ENCODE measurements at places on chromosomes 1 and 21. TPM values are rescaled to one million over a fixed set of nuclear protein-coding genes. Genes with fewer than 3 reads are reported as not detected.

DNA sequence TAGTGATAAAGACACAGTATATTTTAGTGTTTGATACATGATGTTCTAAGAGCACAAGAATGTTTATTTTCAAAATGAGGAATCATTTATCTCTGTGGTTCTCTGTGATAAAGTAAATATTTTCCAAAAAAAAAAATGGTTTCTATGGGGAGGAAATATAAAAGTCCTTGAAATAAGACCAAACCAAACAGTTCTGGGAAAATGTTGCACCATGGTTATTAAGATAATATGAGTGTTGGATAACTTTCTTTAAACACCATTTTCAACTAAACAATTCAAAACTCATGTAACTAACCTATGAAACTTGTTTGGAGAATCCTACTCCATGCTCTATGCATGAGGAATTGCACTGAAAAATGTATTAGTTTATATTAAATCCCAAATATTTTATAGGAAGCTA is 184.6 kb downstream of the KCNT2 start:
- no peak for DNase-seq

GRCh38 chr1:116408193-116408592 is 35.1 kb downstream of the ATP1A1 start:
- DNase-seq: no peak

DNA sequence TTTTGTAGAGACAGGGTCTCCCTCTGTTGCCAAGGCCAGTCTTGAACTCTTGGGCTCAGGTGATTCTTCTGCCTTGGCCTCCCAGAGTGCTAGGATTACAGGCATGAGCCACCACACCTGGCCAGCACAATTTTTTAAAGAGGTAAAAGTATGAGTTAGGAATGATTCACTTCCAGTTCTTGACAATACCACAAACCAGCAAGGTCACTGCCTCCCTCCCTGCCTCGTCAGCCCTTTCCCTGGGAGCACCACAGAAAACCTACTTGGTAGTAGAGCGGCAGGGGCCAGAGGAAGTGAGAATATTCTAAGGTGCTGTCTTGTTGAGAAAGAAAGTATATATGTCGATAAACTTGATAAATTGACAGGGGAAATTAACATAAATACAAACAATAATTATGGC is 10.8 kb upstream of the CDA start:
- no peak for DNase-seq

- DNase-seq: no peak
Observed at GRCh38 chr1:186474208-186474607, 13.3 kb upstream of the PDC start.

LENEP gene
- 0.65 TPM for total RNA-seq
